SK-N-MC (cell line): ENCODE measurements at places on chromosomes 16 and 17.

GRCh38 chr16:56320056-56320455, 105.3 kb downstream of the AMFR start:
- DNase-seq = no peak

GRCh38 chr16:81861915-81862314, 82.8 kb downstream of the PLCG2 start:
- no peak for DNase-seq

GRCh38 chr16:23784811-23785447, 30.1 kb downstream of the CHP2 start:
- DNase-seq = no peak

GRCh38 chr17:45312477-45313420, 4.1 kb downstream of the MAP3K14 start:
- no peak for DNase-seq

DNA sequence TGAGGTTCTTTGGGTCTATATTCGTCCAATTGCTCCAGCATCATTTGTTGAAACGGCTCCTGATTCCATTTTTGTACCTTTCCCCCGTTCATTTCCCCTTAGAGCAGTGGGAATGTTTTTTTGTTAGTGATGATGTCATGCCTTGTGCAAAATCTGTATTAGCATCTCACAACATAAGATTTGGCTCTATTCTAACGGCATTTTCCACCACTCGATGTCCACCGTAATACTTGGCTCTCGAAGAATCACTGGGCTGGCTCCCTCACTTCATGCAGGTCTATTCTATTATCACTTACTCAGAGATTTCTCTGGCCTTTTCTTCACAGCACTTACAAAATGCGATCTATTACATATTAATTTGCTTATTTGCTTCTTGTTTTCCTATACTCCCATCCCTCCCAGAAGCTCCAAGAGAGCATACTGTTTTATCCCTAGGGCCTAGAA, 571 bp upstream of the NME1 start:
- DNase-seq = no peak

DNA sequence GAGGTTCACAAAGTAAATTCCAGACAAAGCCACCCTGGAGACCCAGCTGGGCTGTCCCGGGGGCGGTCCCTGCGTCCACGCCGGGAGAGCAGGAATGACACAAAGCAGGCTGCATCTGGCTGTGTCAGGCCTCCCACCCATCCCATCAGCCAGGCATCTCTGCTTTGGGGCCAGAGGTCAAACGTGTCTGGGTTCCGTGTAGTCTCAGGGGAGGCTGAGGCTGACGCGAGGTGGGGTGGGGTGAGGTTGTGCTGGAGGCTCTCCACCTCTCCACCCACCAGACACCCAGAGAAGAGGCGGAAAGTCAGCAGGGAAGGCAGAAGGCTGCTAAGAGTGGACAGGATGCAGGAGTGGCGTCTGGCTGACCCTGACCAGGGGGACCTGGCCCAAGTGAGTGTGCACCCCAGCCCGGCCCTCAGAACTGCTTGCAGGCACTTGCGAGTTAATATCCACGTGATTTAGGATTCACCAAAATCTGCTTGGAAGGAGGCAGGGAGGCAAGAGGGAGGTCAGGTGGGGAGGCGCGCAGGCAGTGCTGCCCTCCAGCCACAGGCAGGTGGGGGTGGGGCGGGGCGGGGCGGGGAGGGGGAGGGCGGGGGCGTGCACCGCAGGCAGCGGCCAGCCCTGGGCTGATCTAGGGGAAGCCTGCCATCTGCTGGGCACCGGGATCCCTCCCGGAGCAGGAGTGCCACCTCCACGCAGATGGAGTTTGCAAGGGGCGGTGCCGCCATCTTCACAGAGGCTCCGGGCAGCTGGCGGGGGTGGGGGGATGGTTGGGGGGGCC, 44.3 kb downstream of the TBC1D16 start:
- DNase-seq = no peak

DNA sequence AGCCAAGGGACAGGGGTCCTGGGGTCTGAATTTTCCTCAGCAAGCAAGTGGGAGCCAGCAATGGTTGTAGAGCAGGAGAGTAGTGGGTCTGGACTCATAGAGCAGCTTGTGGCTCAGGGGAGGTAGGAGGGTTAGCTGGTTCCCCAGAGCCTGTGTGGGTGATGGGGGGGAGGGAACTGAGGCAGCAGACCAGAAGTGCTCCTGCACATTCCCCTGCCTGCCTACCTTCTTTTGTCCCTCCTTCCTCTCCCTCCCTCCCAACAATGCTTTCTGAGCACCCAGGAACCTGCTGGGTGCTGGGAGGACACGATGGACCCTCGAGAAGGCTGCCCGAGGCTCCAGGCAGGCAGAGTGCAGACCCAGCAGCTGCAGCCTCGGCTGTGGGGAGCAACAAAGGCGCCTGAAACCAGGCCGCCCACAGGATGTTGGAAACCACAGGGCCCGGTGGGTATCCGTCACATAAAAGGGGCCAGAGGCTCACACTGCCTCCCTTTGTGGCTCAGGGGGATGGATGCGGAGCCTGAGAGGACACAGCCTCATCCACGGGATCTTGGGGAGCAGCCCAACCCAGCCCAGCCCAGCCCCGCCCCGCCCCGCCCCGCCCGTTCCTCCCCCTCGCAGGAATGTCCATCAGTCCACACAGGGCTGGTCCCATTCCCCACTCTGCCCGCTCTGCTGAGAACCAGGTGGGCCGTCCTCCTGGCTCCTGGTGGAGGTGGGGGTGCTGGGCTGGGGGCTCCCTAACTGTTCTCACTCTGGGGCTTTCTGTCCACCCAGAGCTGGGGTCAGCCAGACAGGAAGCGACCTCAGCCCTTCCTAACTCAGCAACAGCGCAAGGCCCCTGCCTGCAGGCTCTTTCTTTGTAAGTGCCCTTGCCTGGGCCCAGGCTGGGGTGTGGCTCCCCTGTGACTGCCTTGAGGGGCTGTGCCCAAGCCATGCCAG, 1.7 kb upstream of the NLRC3 start:
- DNase-seq = no peak

DNA sequence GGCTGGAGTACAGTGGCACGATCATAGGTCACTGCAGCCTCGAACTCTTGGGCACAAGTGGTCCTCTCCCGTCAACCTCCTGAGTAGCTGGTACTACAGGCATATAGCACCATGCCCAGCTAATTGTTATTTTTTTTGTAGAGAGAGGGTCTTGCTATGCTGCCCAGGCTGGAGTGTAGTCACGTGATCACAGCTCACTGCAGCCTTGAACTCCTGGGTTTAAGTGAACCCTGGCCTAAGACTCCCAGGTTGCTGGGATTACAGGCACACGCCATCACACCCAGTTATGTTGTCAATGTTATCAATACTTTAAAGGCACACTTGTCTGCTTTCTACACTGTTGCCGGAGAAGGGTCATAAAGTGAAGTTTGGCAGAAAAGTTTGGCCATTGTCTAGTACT, 22.0 kb upstream of the LASP1NB start:
- DNase-seq = no peak

DNA sequence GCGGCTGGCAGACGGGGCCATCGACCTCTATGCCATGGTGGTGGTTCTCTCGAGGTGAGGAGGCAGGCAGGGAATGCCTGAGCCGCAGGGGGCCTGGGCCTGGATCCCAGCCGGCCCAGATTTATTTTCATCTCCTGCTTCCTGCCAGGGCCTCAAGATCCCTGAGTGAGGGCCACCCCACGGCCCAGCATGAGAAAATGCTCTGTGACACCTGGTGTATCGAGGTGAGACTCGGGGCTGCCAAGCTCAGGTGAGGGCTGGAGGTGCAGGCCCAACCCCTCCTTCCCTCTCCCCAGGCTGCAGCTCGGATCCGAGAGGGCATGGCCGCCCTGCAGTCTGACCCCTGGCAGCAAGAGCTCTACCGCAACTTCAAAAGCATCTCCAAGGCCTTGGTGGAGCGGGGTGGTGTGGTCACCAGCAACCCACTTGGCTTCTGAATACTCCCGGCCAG, 4.9 kb downstream of the ACADVL start:
- DNase-seq = no peak

DNA sequence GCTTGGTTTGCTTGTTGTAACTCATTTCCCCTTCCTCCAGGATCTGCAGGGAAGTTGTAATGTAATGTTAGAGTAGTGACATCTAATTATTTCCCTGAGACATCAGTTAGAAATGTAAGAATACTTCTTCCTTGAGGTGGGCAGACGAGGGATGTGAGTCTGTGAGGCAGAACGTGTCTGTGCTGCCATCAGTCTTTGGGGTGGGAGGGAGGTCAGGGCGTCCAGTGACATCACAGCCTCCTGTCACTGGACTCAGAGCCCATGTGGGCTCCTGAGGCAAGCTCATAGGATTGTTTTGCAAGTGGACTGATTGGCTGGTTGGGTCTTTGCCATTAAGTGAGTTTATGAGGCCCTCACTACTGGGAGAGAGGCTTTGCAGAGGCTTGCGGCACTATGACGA, 188.8 kb downstream of the CCDC182 start:
- DNase-seq = no peak

GRCh38 chr17:82978765-82979349, 100.6 kb upstream of the METRNL start:
- DNase-seq = no peak

DNA sequence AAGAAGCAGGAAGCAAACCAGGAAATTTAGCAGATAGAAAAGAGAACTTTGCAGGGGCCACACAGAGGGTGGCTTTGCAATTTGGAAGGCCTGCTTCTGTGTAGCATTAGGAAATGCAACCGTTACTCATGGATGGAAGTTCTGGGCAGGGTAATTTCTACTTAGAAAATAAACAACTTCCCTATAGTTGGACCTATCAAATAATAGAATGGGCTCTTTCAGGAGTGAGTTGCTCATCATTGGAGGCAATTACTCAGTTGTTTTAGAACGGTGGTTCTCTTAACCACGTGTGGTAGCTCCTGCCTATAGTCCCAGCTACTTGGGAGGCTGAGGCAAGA, 25.8 kb upstream of the HS3ST2 start:
- DNase-seq = no peak

DNA sequence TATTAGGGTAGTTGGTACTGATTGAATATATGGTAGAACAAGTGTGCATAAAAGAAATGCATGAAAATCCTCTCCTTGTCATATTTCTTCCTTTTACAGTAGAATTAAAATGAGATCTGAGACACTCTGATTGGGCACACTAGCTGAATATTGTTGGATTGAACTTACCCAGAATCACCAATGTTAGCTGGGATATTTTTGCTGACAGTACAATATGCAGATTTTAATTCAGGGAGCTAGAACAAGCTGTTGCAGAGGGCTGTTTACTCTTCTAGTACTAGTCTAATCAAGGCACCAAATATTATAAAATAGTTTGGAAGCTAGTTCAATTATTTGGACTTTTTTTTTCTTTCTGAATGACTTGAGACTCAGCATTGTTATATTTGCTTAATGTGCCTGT, 4.6 kb downstream of the TANC2 start:
- DNase-seq = no peak

- no peak for DNase-seq
These were observed 12.7 kb downstream of the TK2 start for GRCh38 chr16:66537236-66537635.

GRCh38 chr17:19533718-19534561, at the start of gene SLC47A1:
SLC47A1 (plus strand) TSS chr17:19533854; CDS start chr17:19533940, 86 bp downstream.
- no peak for DNase-seq

DNA sequence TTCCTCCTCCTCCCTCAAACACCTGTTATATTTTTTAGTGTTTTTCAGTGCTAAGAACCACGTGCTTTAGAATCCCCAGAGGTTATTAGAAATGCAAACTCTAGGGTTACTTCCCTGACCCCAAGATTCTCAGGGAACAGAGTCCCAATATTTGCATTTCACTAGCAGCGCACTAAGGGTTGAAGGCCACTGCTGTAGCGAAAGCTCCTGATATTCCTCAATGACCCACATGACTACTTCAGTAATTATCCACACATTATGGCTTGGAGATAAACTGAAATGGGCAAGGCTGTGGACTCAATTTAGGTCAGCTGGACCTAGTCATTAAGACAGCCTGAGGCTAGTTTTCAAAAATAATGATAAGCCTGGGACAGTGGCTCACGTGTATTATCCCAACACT, 78.5 kb upstream of the BCAR1 start:
- no peak for DNase-seq

GRCh38 chr17:18981335-18981641, 23.3 kb downstream of the FAM83G start:
- DNase-seq = no peak

- DNase-seq = no peak
These were observed 27.2 kb upstream of the SHISA9 start for GRCh38 chr16:12874186-12874585.

- no peak for DNase-seq
These were observed 4.8 kb upstream of the INPP5K start for GRCh38 chr17:1521086-1521640.

GRCh38 chr17:7843536-7844291, 9.7 kb downstream of the KDM6B start:
- no peak for DNase-seq

GRCh38 chr17:28127196-28127595, 84.7 kb downstream of the NLK start:
- no peak for DNase-seq

GRCh38 chr16:12173121-12173520, 196.6 kb downstream of the SNX29 start:
- no peak for DNase-seq

DNA sequence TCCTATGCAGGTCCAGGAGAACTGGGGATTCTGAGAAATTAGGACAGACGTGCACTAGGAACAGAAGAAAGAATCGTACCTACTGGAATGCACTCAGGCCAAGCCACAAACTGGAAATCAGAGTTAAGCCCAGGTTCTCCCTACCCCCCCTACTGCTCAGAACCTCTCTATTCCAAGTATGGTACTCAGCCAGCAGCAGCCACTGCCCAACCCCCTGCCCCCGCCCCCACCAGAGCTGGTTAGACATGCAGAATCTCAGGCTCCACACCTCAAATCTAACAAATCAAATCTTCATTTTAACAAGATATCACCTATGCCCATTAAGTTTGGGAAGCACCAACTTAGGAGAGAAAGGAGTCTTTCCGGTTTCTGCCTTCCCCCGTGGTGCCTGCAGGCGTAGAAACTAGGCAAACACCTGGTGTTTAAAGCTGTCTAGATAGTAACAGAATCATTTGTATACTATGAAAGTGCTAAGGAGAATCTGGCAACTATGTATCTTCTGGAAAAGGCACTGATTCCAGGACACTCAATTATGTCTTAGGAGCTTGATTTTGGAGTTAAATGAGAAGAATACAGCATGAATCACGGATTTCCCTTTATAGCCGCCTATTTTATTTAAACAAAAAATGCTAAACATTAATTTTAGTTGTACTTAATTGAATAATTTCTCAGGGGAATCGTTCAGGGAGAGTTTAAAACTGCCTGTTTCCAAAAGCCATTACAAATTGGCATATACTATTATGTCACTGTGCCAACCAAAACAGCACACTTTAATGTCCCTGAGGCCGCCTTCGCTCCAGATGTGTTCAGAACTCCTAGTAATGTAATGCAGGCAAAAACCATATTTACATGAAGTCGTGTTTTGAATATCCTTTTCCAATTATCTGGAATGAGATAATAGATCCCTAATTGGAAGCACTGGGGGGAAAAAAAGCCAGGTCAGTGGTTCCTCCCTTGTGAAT, 166.5 kb downstream of the STX8 start:
- no peak for DNase-seq

GRCh38 chr17:37239690-37240334, 136.0 kb upstream of the C17orf78 start:
- DNase-seq = no peak

GRCh38 chr16:66891797-66892196, 11.5 kb downstream of the PDP2 start:
- no peak for DNase-seq

- no peak for DNase-seq
These were observed 14.1 kb downstream of the UTS2R start for GRCh38 chr17:82385559-82386254.

- DNase-seq = no peak
These were observed 4.4 kb downstream of the TMC8 start for GRCh38 chr17:78134899-78135385.

GRCh38 chr16:30574678-30575077, 3.2 kb upstream of the ZNF688 start:
- no peak for DNase-seq

- no peak for DNase-seq
These were observed at the start of gene PIK3R5 for GRCh38 chr17:8965394-8966168. PIK3R5 (minus strand) TSS chr17:8965707; CDS start chr17:8911494, 54,213 bp downstream.
